Head of caudate nucleus (tissue), 42 donors: ENCODE measurements at places on chromosomes 13 and 19.
A peak's percentile ranks its signal among the peaks of the same experiment; 100 is the strongest.

DNA sequence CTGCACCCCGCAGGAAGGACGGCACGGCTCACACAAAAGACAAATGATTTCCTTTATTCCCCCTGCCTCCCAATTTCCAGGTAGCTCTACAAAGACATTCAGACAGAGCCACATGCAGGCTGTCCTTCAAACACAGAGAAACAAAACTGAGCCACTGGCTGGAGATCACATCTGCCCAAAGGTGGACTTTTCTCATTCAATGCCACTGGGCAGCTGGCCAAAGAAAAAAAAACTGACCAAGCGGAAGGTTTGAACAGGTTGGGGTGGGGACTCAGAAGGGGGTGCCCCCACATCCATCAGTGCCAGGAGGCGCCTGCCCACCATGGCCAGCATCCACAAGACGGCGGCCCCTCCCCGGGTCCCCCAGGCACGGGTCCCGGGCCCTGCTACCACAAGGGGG is 17.8 kb upstream of the MATK start:
- no peak for DNase-seq

DNA sequence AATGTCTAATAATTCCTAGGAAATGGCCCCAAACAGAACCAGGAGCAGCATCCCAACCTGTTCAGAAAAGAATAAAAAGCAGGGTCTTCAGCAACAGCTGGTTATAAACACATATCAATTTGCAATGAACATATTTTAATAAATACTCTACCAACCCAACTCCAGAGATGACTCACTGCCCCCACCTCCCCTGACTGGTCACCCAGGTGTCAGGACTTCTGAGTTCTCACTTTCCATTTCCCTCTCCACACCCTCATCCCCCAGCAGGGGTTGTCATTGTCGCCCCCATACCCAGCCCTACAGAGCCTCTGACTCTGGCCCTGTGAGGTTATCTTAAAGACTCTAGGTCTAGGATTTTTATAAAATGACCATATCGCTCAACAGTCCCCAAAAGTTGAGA is 6.9 kb downstream of the SERPINE3 start:
- no peak for DNase-seq

- DNase-seq, result no peak
Observed at GRCh38 chr19:45346449-45346848, 5.9 kb downstream of the KLC3 start.

GRCh38 chr19:3575949-3576673 is 3.4 kb downstream of the HMG20B start:
- no peak for DNase-seq

GRCh38 chr13:36965767-36966166 is 33.4 kb downstream of the ALG5 start:
- DNase-seq, result no peak

DNA sequence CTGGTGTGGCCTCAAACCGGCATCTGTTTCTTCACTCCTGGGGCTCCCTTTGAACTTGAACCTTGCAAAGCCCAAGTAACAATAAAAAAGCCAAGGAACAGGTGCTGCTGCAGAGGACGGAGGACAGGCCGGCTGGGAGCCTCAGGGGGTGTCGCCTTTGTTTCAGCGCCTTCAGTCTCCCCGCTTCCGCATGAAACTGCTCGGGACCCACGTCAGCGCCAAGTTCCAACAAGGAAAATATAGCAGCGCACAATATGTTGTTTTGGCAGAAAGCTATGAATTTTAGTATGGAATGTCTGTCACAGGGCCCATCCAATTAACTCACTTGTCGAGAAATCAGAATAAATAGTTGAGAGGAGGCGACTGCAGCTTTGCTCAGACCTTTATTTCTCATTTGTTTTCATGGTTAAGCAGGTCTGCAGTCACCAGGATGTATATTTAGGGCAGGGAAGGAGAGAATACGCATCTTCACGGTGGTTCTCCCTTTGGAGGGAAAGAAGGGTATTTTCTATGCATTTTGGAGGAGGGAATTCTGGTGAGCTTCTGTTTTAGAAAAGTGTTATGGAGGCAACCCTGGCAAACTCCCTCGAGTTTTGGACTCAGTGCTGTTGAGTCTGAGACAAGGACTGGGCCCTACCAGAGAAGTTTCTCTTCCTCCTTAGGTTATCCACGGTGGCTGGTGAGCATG is 34.3 kb upstream of the MEDAG start:
- no peak for DNase-seq

DNA sequence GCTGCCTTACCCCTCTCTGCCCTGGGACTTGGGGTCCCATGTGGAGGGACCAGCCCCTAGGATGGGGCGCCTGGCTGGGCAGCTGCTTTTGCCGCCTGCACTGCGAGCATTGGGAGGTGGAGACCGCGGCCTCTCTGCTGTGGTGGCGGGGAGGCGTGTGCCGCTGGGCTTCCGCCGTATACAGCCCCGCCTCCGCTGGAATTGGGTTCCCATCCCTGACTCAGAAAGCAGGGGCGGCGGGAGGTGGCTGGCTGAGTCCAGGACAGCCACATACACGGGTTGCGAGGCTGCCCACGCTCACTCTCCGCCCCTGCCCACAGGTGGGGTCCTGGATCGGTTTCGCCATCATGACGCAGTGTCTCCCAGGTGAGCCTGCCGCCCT is 6.6 kb downstream of the NDUFB7 start:
- no peak for DNase-seq

DNA sequence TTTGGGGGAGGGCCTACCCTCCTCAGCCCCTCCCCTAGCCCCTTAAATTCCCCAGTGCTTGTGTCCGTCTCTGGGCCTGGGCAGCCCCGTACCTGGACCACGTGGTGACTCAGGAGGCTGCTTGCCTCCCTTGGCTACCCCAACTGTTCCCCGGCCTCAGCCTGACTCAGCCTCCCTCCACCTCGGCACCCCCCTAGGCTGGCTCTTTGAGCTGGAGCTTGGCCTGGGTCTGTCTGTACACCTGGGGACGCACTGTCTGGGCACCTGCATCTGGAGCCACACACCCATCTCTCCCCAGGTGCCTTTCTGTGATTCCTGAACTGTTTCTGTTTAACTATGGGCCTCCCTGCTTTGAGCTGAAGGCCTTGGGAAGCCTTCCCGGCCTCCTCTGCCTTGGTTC is 1.8 kb upstream of the KLK14 start:
- DNase-seq, result no peak

- DNase-seq, result no peak
Observed at GRCh38 chr13:102903659-102904407, 58.0 kb downstream of the ERCC5 start.

GRCh38 chr19:58040751-58041525 is 7.1 kb downstream of the ZSCAN1 start:
- DNase-seq, result no peak

DNA sequence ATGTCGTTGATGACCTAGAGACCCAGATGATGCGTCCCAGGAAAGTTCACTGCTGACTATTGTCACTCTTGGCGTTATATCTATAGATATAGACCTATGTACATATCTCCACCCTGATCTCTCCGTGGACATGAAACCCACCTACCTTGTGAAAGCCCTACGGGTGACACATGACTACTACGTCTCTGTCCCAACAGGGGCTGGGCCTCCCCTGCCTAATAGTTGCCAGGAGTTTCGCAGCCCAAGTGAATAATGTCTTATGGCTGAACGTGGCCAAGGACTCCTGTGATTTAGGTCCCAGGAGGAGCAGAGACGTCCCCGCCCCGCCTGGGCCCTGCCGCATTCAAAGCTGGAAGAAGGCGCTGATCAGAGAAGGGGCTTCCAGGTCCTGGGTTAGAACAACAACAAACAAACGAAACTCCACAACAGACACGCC is 4.9 kb upstream of the POU4F1 start:
- no peak for DNase-seq

DNA sequence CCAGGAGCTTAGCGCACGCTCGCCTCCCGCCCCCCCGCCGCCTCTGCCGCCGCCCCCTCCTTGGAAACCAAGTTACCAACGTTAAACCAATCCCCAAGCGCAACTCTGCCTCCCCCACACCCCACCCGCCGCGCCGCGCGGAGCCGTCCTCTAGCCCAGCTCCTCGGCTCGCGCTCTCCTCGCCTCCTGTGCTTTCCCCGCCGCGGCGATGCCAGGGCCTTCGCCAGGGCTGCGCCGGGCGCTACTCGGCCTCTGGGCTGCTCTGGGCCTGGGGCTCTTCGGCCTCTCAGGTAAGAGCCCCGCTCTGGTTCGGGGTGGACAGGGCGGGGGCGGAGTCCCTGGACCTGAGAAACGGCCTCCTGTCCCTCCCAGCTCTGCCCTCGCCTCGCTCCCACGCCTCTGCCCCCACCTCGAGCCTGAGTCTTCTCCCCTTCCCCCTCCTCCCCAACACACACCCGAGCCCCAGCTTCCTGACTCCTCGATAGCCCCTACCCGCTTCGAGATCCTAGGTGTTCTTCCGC is at the start of gene ICAM5:
Gene ICAM5, plus strand, starts transcription at position 117 of the 521 bp plus-strand sequence. Its CDS starts 92 bp downstream, at position 209.
- DNase-seq, result peak; percentile 73

GRCh38 chr19:7815325-7815724 is 14.7 kb upstream of the EVI5L start:
- no peak for DNase-seq

GRCh38 chr19:6099033-6099432 is 11.3 kb downstream of the RFX2 start:
- DNase-seq, result no peak

- no peak for DNase-seq
Observed at GRCh38 chr19:47274891-47275761, 441 bp downstream of the INAFM1 start.

DNA sequence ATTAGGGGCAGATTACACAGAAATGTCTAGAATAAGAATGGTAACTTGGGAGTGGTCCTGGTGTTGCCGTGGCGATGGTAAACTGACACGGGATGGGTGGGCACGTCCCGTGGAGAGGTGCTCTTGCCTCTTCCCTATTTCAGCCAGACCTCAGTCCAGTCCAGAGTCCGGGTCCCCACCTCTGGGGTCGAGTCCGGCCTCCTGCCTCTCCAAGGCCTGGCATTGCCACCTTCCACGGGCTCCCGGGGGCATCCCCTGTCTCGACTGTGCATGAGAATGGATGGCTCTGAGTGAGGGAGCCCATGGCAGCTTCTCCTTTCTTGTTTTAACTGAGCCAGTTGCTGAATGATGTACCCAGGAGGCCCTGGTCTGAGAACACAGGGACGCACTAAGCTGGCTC is 142.3 kb downstream of the SOX1 start:
- DNase-seq, result no peak
